ENCODE measurements at places on chromosomes 7 and 10. TPM values are rescaled to one million over a fixed set of nuclear protein-coding genes. Genes with fewer than 3 reads are reported as not detected.

PLOD3 gene
- total RNA-seq = 24.8 TPM

DNA sequence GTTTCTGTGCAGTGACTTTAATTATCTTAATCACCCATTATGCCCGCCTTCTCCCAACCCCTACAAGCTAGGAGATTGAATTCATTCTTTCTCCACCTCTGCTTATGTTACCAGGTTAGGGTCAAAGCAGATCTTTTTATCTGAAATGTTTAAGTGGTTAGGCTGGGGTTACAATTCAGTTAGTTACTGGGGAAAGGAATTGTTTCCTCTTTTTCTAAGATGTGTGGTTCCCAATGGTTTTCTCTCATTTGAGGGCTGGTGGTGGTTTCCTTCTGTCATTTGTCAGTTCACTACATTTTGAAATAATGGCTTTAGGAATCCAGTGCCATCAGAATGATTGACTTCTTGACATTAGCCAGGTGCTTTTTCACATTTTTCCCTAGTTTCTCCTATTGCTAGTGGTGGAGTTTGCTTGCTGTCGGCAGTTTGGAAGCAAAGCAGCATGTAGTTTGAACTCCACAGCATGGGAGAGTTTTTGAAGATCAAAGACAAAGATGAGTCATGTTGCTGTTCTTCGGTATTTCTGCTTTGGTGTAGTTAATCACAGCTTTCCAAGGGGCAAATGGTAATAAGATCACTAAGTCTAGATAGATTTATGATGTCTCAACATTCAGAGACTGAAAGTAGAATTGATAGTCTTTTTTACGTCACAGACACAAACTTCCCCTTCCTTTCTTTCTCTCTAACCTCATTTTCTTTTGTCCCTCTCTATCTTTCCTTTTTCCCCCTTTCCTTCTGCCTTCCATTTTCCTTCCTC, 168.2 kb downstream of the SND1 start:
- no peak for DNase-seq

DNA sequence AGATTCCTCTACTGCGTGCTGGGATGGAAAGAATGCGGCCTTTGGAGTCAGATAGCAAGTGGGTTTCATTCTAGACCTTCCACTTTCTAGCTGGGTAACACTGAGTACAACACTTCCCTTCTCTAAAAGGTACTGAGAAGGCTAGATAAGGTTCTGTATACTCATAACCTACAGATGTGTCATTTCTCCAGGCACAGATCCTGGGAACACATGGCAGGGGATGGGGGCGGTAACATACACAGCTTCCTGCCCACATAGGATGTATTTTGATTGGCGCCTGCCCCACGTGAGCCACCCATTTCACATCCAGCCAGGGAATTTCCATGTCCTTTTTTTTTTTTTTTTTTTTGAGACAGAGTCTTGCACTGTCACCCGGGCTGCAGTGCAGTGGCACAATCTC, 31.8 kb downstream of the KLRG2 start:
- DNase-seq = no peak

GRCh38 chr10:43801140-43801539, 152.5 kb upstream of the ZNF32 start:
- no peak for DNase-seq

GJD4 gene
- not detected for total RNA-seq

DNA sequence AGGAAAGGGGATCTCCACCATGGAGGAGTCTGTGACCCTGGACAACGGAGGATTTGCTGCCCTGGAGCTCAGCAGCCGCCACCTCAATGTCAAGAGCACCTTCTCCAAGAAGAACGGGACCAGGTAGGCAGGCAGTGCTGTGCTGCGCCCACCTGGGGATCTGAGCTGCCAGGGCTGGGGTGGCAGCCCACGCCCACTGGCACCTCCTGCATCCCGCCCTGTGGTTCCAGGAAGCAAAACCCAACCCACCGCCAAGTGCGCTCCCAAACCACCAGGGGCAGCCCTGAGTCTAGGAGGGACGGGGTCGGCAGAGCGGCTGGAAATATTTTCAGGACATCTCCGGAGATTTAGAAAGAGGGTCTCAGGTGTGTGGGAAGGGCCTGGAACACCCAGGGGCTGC, 440.3 kb upstream of the FOXK1 start:
- no peak for DNase-seq

GRCh38 chr10:119542357-119542987, at the start of gene RGS10:
Gene RGS10 (minus strand): TSS chr10:119542719. CDS start chr10:119542638, 81 bp downstream.
- DNase-seq = no peak

LLCFC1 gene
- total RNA-seq = not detected

GRCh38 chr10:77905781-77906180, 20.8 kb downstream of the DLG5 start:
- DNase-seq = no peak

- no peak for DNase-seq
Observed at GRCh38 chr10:70094250-70094649, 38.4 kb downstream of the AIFM2 start.

DNA sequence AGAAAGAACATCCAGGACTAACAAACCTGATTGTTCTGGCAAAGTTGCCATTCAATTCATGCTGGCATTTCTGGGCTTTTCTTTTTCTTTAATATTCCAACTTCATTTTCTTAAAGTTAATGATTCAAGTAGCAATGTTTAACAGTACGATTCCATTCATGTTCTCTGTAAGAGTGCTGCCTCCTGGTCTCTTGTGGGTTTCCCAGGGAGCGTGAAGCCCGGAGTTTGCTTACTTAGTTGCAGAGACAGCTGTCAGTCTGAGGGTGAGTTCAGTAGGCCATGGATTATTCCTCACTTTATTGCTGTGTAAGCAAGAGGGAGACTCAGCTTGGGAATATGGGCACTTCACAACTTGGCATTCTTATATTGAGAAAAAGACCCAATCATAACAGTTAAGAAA, 142.2 kb downstream of the TWIST1 start:
- DNase-seq = no peak

DNA sequence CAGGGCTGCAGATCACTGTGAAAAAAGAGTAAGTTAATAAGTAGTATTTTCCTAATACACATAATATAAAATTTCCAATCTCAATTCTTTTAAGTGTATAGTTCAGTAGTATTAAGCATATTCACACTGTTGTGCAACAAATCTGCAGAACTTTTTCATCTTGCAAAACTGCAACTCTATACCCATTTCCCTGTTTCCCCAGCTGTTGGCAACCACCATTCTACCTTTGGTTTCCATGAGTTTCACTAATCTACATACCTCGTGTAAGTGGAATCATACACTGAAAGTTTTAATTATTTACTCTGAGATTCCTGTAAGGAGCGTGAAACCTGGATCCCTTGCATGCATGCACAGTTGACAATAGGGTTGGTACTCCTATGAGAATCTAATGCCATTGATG, 155.4 kb downstream of the ZPBP start:
- DNase-seq = no peak

SPDYE3 gene
- total RNA-seq = not detected

- no peak for DNase-seq
Observed at GRCh38 chr7:154857728-154858681, 144.9 kb downstream of the PAXIP1 start.

Data from urinary bladder (tissue), 4 donors.